ENCODE measurements at places on chromosomes 1 and 21. TPM values are rescaled to one million over a fixed set of nuclear protein-coding genes. Genes with fewer than 3 reads are reported as not detected.
A peak's percentile ranks its signal among the peaks of the same experiment; 100 is the strongest.

- DNase-seq, result no peak
- peaks cover 5% of the 10 kb centered on the region for H3K36me3 ChIP-seq
- H3K27ac ChIP-seq, result peak overlapping the region; percentile 47
- H3K27me3 ChIP-seq, result no peaks in the 10 kb centered on the region
- H3K4me1 ChIP-seq, result peaks cover 28% of the 10 kb centered on the region
These were observed 77.2 kb downstream of the ADARB1 start for GRCh38 chr21:45151445-45152160.

DNA sequence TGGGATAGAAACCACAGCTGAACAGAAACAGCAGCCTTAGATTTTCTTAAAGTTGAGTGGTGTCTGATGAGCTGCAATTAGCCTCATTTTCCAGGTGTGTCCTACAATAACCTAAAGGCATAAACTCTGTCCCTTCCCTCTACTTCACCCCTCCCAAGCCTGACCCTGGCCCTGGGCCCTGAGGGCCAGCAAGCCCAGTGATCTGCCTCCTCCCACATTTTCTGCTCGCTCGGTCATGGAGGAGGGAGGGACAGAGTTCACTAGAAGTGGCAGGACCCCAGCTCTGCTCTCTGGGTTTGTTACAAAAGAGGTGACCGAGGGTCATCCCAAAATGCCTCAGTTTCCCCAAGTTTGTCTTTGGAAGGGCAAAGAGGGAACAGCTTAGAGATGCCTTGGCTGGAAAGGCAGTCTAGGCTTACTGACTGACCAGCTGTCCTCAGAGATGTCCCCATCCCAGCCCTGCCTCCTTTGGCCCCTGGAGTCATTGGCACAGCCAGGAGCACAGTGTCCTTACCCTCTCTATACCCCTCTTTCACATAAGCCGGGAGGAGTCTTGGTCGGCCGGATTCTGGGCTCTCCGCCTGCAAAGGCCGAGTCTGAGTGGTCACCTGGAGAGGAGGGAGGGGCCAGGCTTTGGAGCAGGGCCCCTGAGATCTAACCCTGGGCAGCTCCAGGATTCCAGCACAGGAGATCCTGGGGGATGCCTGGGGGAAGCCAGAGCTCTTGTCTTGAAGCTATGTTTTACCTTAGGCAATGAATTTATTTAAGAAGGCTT lies 172.7 kb downstream of the PTPRU start:
- H3K4me1 ChIP-seq, result no peaks in the 10 kb centered on the region
- DNase-seq, result no peak
- H3K27me3 ChIP-seq, result no peaks in the 10 kb centered on the region
- H3K4me3 ChIP-seq, result no peak overlapping the region

DNA sequence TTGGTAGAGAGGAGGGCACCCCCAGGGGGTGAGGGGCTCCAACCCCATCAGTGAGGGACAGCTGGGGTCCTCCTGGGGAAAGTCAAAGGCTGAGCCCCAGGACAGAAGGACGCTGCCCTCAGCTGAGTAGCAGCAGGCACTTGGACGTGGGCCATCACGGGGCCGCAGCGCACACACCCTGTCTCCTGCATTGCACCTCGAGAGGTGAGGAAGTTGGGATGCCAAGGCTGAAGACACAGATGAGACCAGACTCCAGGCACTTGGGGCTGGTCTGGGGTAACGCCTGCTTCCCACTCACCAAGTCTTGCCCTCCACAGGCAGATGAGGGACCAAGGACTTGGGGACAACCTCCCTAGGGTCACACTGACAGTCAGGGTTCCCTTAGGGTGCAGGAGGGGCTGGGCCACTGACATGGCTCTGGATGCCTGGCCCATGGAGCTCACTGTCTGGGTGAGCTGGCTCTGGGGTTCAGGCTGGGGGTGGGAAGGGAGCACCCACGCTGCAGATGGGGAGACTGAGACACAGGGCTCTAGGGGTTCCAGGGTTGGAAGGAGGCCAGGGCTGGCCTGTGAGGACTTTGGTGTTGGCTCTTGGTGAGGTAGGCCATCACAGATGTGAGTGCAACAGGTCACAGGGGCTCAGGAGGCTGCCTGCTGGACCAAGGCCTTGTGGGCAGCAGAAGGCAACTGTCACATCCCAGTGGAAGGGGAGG lies 16.6 kb upstream of the ZNF678 start:
- H3K4me3 ChIP-seq, result no peak overlapping the region
- H3K27me3 ChIP-seq, result peaks cover 25% of the 10 kb centered on the region
- H3K4me1 ChIP-seq, result no peaks in the 10 kb centered on the region
- no peak for DNase-seq

GRCh38 chr1:93123201-93123783 lies 44.2 kb downstream of the MTF2 start:
- H3K4me1 ChIP-seq, result no peaks in the 10 kb centered on the region
- peaks cover 24% of the 10 kb centered on the region for H3K36me3 ChIP-seq
- DNase-seq, result no peak
- no peaks in the 10 kb centered on the region for H3K27me3 ChIP-seq
- H3K27ac ChIP-seq, result no peak overlapping the region

DNA sequence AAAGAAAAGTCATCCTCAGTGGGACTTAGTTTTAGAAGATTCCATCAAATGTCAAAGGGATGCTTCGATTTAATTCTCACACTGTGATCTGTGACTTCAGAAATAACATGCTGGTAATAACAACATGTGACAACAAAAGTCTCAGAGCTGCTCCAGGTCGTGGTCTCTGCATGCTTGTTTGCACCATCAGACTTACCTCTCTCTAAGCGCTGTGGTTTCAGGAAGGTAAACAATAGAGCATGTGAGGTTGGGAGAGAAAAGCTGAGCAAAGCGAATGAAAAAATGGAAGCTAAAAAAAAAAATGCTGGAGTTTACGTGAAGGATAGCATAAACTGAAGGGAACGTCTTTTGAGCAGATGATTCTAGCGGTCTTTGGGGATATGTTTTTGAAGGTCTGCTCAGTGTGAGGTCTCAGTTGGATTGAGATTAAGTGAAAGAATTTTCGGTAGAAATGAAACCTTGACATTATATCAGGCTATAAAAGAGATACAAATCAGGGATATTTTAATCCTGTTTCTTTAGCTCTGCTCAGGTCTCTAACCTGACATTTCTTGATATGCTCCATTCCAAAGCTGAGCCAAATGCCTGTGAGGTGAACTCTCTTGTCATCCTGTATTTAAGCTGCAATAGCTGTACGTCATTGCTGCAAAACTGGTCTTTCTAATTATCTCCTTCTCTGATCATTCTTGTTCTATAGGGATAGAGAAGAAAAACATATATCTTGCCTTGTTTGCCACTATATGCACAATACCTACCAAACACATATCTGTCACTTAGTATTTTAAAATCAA lies 86.5 kb downstream of the C1orf21 start:
- DNase-seq, result no peak
- no peaks in the 10 kb centered on the region for H3K27me3 ChIP-seq
- no peaks in the 10 kb centered on the region for H3K4me1 ChIP-seq
- H3K27ac ChIP-seq, result no peak overlapping the region

- no peak overlapping the region for H3K27ac ChIP-seq
- no peaks in the 10 kb centered on the region for H3K4me1 ChIP-seq
- no peaks in the 10 kb centered on the region for H3K27me3 ChIP-seq
These were observed 495.6 kb upstream of the C1orf87 start for GRCh38 chr1:60569189-60569588.

- no peak overlapping the region for H3K4me3 ChIP-seq
- H3K27me3 ChIP-seq, result no peaks in the 10 kb centered on the region
- H3K36me3 ChIP-seq, result no peaks in the 10 kb centered on the region
- no peak for DNase-seq
These were observed 41.2 kb downstream of the TDRD5 start for GRCh38 chr1:179632868-179633267.

DNA sequence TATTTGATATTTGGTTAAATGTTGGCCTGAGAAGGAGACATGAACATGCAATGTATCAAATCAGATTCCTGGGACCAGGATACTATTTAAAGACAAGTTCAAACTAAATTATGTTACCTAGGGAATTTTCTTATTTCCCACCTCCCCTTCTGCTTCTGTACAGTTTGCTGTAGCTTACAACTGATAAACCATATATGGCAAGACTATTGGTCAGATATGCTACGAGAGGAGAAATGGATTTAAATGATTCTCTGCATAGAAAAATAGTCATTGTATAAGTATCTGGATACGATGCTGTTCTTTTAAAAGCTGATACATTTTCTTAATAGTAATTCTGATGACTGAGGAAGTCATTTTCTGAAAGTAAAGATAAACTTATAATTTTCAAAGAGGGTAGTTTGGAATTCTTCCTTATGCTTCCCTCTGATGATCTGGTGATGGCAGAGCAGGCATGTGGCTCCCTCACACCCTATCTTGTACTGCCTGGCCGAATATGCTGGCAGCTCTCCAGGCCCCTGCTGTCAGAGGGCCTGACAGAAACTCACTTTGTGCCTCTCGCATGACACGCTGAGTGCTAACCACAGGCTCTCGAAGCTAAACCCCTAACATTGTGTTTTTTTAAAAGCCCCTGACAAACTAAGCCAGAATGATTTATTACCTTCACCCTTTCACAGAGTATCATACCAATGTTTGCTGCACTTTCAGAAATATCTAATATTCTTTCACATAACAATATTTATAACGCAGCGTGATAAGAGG lies 19.4 kb downstream of the RRP15 start:
- H3K27me3 ChIP-seq, result no peaks in the 10 kb centered on the region
- DNase-seq, result no peak
- H3K36me3 ChIP-seq, result peaks cover 13% of the 10 kb centered on the region
- no peak overlapping the region for H3K27ac ChIP-seq
- H3K4me3 ChIP-seq, result no peak overlapping the region

DNA sequence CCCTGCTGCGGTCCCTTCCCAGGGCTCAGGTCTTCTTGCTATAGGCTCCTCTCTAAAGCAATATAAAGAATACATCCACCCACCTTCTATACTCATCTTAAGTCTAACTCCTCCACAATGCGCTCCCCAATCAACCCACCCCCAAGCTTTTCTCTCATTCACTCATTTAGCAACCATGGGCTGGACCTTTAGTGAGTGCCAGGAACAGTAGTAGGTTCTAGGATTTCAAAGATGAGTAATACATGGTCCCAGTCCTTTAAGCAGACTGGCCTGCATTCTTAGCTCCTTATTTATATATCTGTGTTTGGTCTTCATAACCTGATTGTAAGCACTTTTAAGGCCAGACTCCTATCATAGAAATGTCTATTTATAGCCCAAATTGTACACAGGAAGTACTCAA lies 5.9 kb downstream of the CAMK1G start:
- H3K27ac ChIP-seq, result no peak overlapping the region
- peaks cover 27% of the 10 kb centered on the region for H3K27me3 ChIP-seq
- H3K4me1 ChIP-seq, result no peaks in the 10 kb centered on the region

- H3K4me3 ChIP-seq, result no peak within 1 kb of the TSS
- no peaks in the 10 kb centered on the region for H3K27me3 ChIP-seq
- no peaks in the 10 kb centered on the region for H3K36me3 ChIP-seq
- H3K27ac ChIP-seq, result no peak within 1 kb of the TSS
- no peak for DNase-seq
These were observed at the start of gene MNDA for GRCh38 chr1:158830904-158831507. Gene MNDA (plus strand): TSS chr1:158831351. CDS start chr1:158842154, 10,803 bp downstream.

DNA sequence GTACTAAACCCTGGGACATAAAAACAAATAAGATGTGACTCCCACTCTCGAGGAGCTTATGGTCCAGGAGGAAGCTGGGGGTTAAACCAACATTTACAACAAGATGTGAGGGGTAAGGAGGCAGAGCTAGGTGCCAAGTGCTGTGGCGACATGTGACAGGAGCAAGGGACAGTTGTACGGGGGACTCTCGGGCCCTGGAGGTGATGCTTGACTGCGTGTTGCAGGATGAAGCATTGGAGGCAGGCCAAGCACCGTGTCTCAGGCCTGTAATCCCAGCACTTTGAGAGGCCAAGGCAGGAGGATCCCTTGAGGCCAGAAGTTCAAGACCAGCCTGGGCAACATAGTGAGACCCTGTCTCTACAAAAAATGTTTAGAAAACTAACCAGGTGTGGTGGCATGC lies 36.8 kb downstream of the ATP5PO start:
- H3K27me3 ChIP-seq, result peaks cover 19% of the 10 kb centered on the region
- no peaks in the 10 kb centered on the region for H3K4me1 ChIP-seq
- no peak overlapping the region for H3K27ac ChIP-seq
- H3K4me3 ChIP-seq, result no peak overlapping the region

DNA sequence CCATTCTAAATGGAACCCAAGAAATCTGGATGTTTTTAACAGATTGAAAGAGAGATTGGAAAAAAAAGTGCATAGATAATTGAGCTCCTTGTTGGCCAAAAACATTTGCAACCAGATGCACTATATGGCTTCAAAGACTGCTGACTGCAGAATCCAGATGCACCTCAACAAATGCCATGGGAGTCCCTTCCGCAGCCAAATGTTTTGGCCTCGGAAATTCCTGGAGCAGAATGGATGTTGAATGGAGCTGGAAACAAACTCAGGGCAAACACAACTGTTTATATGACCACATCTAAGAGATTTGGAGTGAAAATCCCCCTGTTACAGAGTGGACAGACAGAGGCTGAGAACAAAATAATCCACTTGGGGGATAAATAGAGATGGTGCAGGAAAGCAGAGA lies 285.0 kb upstream of the NFIA start:
- H3K27ac ChIP-seq, result no peak overlapping the region
- no peaks in the 10 kb centered on the region for H3K36me3 ChIP-seq
- no peak for DNase-seq
- no peaks in the 10 kb centered on the region for H3K27me3 ChIP-seq
- no peaks in the 10 kb centered on the region for H3K4me1 ChIP-seq

GRCh38 chr1:39098546-39099250 lies 72.5 kb downstream of the NDUFS5 start:
- no peaks in the 10 kb centered on the region for H3K27me3 ChIP-seq
- peak; percentile 54 for DNase-seq
- no peaks in the 10 kb centered on the region for H3K36me3 ChIP-seq
- peaks cover 13% of the 10 kb centered on the region for H3K4me1 ChIP-seq
- no peak overlapping the region for H3K27ac ChIP-seq
- no peak overlapping the region for H3K4me3 ChIP-seq

- no peaks in the 10 kb centered on the region for H3K4me1 ChIP-seq
- H3K4me3 ChIP-seq, result no peak overlapping the region
- no peak for DNase-seq
- H3K27ac ChIP-seq, result no peak overlapping the region
- H3K27me3 ChIP-seq, result peaks cover 7% of the 10 kb centered on the region
These were observed 57.0 kb downstream of the DISC1 start for GRCh38 chr1:231683439-231684165.

DNA sequence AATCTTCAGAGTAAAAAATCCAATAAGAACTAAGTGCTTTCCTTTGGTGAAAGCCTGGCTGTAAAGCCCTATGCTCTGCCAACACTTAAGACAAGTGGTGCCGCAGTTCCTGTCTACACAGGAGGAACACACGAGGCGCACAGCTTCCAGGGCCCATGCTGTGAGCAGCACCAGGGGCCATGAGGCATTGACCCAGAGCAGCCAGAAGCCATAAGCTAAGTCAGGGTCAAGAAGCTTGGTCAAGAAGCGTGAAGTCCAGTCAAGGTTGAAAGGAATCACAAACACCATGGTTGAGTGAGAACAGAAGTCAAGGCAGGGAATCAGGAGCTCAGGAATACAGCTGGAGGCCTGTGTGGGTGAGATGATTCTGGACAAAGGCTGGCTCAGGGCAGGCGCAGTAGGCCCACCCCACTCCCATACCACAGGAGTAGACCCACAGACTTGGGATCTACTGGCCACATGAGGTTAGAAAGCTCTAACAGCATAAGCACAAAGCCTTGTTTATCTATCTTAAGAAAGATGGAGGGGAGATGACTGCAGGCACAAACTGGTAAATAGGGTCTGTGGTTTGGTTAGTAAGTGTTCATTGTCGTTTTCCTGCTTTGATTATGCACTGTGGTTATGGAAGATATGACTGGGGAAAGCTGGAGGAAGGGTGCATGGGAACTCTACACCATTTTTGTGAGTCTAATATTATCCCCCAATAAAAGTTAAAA lies 42.9 kb upstream of the RCAN3 start:
- H3K4me3 ChIP-seq, result no peak overlapping the region
- H3K4me1 ChIP-seq, result peaks cover 7% of the 10 kb centered on the region
- H3K27ac ChIP-seq, result no peak overlapping the region
- peaks cover 74% of the 10 kb centered on the region for H3K36me3 ChIP-seq
- DNase-seq, result no peak

The OR2T6 gene
- total RNA-seq, result not detected

The GFI1 gene
- 25.7 TPM for total RNA-seq

The APOBEC4 gene
- total RNA-seq, result not detected

Data from T-cell (primary cell).